Mammary epithelial cell (primary cell): ENCODE measurements at places on chromosomes 6 and 20.

- peak; percentile 77 for DNase-seq
These were observed 113.3 kb downstream of the CRYBG1 start for GRCh38 chr6:106473812-106474211.

GRCh38 chr20:60078351-60079250 lies 120.4 kb downstream of the CDH26 start:
- DNase-seq, result peak; percentile 68

- DNase-seq, result peak; percentile 20
These were observed at the start of gene SLC52A3 for GRCh38 chr20:768426-768978. Gene SLC52A3, minus strand, starts transcription at chr20:768500. Its CDS starts 2,726 bp downstream, at chr20:765774.

DNA sequence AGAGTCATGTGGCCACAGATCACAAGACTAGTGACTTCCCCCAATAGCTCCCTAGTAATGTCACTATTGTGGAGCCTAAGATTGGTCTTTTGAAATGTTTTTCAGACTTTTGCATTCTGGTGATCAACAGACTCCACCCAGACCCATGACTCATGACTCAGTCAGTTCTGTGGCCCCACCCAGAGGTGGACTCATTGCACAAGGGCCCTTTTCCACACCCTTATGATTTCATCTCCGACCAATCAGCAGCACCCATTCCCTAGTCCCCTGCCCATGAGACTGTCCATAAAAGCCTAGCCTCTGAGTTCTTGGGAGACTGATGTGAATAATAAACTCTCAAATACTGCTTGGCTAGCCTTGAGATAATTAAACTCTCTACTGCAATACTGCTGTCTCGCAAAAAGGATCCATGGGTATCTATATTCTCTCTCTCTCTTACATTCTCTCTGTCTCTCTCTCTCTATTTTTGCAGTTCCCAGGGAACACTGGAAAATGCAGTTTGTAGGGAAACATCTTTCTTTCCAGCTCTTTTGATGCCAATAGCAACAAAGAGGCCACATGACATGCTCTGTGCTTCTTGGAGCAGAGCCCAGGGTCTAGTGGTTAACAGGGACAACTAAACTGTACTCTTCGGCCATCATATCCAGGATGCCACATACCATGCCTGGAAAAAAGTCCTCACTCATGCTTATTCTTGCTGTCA lies 71.3 kb upstream of the IYD start:
- peak; percentile 99 for DNase-seq

GRCh38 chr6:31874084-31874670 lies 4.6 kb downstream of the SLC44A4 start:
- DNase-seq, result no peak

GRCh38 chr20:47487175-47487917 lies 14.3 kb upstream of the NCOA3 start:
- peak; percentile 58 for DNase-seq

- no peak for DNase-seq
These were observed 56.1 kb downstream of the VSTM2L start for GRCh38 chr20:37958856-37959520.

DNA sequence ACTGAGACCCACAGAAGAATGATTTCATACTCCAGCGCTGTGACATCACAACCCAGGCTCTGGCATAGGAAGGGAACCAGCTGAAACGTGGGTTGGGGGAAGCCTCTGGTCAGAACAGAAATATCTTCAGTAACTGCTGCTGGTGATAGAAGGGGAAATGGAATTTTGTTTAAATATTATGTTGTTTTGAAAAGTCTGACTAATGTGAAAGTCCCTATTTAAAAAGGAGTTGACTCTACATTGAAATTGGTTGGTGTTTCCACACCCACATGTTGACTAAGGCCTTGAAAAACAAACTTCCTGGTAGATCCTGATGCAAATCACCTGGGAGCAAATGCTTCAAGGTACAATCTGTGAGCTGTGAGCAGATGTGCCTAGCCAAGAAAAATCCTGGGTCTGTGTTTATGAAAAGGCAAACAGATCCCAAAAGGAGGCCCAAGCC lies 24.5 kb upstream of the TCP11 start:
- peak; percentile 66 for DNase-seq

DNA sequence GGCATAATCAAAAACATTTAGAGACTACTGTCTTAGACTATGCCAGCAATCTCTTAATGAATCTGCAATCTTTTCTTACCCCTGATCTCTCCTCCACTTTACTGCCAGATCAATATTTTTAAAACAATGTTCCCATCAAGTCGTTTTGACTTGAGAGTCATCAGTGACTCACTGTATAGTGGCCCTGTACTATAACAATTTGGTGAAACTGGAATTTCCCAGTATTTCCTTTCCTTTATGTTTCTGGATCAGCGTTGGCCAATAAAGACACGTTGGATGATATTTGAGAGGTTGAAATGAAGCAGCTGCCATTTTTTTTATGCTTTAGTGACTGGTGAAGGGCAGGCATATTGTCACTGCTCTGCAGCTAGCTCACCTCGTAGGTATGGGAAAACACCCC lies 10.1 kb upstream of the SMIM13 start:
- DNase-seq, result peak; percentile 68

GRCh38 chr6:156046841-156047449 lies 591.3 kb upstream of the NOX3 start:
- no peak for DNase-seq

DNA sequence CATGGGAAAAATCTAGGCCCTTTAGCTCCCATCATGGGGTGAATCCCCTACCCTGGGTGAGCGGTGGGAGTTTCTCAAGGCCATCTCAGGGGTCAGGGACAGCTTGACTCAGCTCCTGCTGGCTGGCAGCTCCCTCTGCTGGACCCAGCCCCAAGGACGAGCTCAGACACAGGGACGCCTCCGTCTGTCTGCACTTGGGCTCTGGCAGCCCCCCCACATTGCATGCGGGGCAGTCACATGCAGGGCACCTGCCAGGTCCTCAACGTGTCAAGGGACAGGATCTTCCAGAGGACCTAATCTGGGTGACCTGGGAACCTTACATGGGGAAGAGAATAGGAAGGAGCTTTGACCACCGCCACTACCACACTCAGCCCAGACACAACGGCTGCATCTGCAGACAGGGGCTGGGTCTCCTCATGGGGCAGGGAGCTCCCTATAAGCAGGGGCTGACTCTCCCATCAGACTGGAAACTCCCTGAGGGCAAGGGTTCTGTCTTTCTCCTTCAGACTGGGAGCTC lies 173.4 kb downstream of the MRPL14 start:
- DNase-seq, result no peak

- DNase-seq, result peak; percentile 50
These were observed 8.6 kb upstream of the TRIB3 start for GRCh38 chr20:371755-372542.

GRCh38 chr6:74152096-74152675 lies 456.2 kb downstream of the CD109 start:
- no peak for DNase-seq
